SW480 (cell line): ENCODE measurements at places on chromosomes 7 and 10.
A peak's percentile ranks its signal among the peaks of the same experiment; 100 is the strongest.

DNA sequence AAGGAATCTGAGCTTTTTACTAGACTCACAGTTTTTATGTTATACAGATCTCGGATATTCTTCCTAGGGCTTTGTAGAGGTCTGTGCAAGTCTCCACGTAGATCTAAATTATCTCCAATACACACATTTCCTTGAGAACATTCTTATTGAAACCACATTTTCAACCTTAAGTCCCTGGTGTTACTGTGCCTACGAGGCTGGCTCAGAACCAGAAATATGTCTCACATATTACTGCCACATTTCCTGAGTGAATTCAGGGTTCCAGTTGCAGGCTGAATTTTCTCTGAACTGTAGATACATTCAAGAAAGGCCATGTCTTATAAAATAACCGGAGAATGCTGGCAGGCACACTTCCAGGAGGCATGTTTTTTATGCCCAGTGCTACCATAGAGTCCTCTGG lies 46.5 kb downstream of the INHBA start:
- no peak for DNase-seq

DNA sequence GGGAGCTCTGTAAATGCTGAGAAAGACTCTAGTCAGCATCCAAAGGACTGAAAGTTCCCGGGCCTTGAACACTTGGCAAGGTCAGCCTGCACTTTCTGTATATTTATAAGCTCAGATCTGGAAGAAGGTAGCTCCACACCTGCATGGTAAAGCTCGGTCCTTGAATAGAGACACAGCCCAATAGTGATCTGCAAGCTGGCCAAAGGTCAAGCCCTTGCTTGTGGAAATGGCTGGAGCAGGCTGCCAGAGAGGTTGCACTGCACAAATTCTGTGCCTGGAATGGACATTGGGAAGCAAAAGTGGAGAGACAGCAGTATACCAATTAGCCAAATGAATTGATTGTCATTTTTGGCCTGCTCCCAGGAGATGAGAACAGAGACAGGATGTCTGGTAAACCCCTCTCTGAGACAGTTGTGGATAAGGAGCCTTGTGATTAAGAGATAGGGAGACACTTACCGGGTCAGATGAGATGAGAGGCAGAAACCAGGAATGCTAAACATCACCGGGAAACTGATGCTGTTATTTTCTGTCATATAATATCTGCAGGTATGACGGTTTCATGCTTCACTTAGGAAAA lies 8.0 kb upstream of the FRA10AC1 start:
- no peak for DNase-seq

DNA sequence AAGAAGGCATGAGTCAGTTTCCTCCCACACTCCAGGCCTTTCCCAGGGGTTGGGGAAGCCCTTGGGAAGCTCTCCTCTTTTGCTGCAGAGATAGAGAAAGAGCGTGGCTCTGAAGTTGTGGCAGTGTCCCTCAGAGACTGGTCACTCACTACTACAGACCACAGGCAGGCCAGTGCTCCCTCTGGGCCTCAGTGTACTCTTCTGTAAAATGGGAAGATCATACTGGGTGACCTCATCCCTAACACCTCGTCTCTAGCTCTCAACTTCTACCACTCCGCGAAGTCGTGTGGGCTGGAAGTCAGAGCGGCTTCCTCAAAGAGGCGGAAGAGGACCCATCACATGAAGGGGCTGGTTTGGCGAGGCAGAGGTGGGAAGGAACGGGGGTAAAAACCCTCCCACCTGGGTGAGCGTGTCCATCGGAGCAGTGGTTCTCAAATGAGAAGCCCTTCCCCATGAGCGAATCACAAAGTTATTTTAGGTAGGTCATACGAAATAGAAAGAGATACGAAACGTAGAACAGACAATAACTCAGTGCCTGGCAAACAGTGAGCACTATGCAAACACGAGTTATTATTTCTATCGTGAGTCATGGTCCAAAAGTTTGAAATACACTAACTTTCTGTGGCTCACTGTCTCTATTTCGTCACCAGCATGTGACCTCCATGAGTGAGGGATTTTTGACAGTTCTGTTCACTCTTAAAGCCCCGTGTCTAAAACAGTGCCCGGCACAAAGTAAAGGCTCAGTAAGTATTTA lies 32.7 kb downstream of the PRKAG2 start:
- no peak for DNase-seq

DNA sequence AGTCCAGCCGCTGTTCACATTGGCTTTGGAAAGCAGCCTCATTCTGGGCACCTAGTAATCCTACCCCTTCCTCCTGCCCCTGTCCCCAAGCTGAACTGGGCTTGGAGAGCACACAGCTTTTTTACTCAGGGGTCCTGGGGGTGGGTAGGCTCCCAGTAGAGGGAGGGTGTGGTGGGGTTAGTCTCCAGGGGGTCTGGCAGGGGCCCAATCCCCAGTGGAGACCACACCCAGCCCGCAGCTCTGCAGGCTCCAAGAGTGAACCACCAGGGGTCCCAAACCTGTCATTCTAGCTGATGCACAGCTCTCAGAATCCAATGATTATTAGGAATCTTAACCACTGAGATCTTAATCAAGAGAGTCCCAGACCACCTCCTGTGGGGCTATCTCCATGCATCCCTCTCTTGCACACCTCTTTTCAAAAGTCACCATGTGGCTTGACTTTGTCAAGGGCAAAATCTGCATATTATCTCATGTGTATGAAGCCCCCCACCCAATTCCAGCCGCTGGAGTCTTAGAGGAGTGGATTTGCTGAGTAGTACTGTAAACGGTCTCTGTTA lies 2.7 kb downstream of the HOXA11 start:
- no peak for DNase-seq

GRCh38 chr10:44168478-44168877 lies 216.4 kb downstream of the CXCL12 start:
- DNase-seq = peak; percentile 2

- peak; percentile 64 for DNase-seq
Measured at GRCh38 chr7:100130608-100131453, 4.1 kb downstream of the MBLAC1 start.

- DNase-seq = peak; percentile 34
Measured at GRCh38 chr10:99595770-99596465, 24.3 kb downstream of the SLC25A28 start.

DNA sequence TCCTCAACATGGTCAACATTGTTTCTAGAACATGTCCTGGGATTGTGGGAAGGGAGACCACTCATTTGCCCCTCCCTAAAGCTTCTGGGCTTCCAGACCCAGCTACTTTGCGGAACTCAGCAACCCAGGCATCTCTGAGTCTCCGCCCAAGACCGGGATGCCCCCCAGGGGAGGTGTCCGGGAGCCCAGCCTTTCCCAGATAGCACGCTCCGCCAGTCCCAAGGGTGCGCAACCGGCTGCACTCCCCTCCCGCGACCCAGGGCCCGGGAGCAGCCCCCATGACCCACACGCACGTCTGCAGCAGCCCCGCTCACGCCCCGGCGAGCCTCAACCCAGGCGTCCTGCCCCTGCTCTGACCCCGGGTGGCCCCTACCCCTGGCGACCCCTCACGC lies at the start of gene EPO:
EPO (plus strand) TSS at position 190 of the 392 bp plus-strand sequence. CDS start 513 bp downstream, outside the sequence.
- DNase-seq = no peak

DNA sequence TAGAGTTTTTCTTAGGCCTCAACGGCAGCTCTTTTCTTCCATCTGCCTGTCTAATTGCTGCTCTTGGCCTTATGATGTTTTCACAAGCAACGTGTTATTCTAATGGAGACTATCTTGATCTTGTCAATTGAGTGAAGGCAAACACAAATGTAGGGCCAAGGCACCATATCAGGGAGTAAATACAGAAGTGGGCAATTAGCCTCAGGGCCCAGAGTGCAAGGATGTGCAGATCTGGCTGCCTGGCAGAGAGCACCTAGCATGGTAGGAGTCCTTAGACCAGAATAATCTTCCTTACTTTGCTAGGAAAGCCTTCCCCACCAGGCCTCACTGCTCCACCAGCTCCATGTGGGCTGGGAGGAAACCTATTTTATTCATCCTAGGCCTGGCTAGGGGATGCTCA lies 590.9 kb downstream of the LRMDA start:
- DNase-seq = no peak

DNA sequence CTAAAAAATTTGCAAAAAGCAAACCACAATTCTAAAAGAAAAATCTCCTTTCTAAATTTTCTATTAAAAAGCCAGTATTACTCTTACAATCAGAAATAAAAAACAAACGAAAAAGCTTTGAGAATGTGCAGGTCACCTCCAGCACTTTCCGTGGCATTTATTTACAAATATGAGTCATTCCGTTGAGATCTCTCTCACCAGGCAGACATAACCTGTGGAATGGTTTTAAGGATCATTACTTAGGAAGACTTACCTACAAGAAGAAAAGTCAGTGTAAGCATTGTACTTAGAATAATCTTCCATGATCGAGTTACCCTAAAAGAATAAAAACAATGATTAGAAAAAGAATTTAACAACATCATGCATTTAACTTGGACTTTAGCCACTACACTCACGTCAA lies 3.3 kb downstream of the SUN3 start:
- no peak for DNase-seq

- no peak for DNase-seq
Measured at GRCh38 chr10:72220637-72221036, 4.6 kb upstream of the ASCC1 start.

DNA sequence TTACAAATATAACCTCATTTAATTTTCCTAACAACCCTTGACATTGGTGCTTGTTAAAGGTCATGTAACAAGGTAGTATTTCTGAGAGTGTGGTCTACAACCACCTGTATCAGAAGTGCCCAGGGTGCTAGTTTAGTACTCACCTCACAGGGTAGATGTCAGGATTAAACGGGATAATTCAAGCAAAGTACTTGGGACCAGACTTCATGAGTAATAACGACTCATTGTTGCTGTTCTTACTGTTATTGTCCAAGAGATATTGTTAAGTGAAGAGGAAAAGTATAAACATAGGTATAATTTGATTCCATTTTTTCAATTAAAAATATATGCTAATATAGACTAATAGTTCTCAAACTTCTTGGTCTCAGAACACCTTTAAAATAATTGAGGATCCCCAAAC lies 179.3 kb downstream of the WNT2 start:
- no peak for DNase-seq

DNA sequence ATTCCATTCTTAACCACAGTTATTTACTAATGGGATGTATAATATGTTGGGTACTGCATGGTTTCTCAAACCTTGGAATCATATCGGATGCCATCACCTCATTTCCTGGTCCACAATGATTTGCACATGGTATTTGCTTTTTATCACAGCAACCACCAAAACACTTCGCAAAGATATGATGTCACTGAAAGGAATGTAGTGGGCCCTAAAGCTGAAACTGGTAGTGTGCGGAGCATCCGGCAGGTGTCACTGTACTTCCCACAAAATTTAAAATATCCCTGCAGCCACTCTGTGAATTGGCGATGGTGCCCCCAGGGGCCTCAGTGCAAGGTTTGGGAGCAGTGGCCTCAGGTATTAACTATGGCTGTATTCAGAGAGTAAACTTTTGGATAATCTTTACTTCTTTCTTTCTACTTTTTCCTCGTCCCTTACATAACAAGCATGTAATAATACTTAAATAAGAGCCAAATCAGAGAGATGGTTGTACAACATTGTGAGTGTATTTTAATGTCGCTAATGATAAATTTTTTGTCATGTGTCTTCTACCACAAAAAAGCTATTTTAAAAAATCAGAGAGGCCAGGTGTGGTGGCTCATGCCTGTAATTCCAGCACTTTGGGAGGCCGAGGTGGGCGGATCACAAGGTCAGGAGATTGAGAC lies 66.2 kb downstream of the FAM241B start:
- DNase-seq = peak; percentile 88

GRCh38 chr10:86363833-86364490 lies 2.6 kb downstream of the GRID1 start:
- DNase-seq = no peak

GRCh38 chr10:123132576-123133477 lies 2.9 kb upstream of the HMX3 start:
- DNase-seq = peak; percentile 76

GRCh38 chr7:28222636-28223035 lies 42.0 kb upstream of the JAZF1 start:
- no peak for DNase-seq

- DNase-seq = no peak
Measured at GRCh38 chr10:86167762-86168128, 198.8 kb downstream of the GRID1 start.

DNA sequence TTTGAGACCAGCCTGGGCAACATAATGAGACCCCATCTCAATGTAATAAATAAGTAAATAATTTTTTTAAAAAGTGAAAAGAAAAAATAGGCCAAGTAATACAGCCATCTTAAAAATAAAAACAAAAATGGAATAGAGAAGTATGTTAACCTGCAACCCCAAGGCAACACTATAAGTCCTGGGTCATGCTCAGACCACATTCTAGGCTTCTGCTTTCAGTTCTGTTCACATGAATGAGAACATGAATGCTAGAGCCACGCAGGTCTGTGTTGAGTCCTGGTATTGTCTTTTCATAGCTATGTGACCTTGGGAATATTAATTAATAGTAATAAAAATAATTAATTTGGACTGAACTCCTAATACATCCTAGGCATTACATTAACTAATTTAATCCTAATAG lies 284.0 kb downstream of the AUTS2 start:
- no peak for DNase-seq

GRCh38 chr7:158461824-158462223 lies 125.8 kb downstream of the PTPRN2 start:
- DNase-seq = no peak

DNA sequence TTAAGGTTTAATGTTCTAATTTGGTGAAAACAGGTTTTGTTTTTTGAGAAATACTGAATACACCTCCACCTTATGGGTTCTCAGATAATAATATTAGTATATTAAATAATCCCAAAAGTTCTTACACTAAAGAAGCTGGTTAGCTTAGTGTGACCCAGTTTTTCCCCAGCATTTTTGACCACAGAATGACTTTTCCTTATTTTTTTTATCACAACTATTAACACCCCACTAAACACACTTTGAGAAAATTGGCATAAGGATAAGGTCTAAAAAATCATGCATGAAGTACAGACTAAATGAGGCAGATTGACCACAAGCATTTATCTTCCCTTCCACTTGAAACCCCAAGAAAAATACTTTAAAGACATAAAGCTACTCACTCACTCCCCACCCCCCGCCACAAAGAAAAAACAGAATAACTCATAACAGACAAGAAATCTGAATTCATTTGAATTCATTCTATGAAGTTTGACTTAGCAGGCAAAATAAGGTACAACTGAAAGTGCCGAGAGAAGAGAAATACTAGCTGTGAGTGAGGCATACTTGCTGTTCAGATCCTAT lies 49.7 kb upstream of the WNT16 start:
- DNase-seq = no peak
